Adrenal gland (tissue), 19 donors: ENCODE measurements at places on chromosomes 1 and 21.

DNA sequence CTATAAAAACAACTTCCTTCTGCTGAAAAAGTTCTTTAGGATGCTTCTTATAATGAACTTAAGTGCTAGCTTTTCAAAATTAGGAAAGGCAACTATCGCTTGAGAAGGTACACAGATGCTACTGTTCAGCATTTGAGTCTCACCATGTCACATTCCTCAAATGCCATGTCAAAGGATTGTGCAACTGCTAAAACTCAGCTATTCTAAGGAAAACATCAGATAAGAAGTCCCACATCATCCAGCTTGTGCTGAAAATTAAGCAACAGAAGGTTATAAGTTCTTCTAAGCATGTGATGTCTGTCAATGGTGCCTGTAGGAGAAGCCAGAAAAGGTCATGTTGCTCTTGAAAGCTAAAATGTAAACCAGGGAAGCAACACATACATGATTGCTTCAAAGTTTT is 36.5 kb downstream of the MCOLN2 start:
- DNase-seq, result peak; percentile 40

GRCh38 chr21:35127851-35128250 is 78.7 kb upstream of the RUNX1 start:
- no peak for DNase-seq

GRCh38 chr1:20125100-20125499 is 5.8 kb upstream of the PLA2G2D start:
- DNase-seq, result no peak

DNA sequence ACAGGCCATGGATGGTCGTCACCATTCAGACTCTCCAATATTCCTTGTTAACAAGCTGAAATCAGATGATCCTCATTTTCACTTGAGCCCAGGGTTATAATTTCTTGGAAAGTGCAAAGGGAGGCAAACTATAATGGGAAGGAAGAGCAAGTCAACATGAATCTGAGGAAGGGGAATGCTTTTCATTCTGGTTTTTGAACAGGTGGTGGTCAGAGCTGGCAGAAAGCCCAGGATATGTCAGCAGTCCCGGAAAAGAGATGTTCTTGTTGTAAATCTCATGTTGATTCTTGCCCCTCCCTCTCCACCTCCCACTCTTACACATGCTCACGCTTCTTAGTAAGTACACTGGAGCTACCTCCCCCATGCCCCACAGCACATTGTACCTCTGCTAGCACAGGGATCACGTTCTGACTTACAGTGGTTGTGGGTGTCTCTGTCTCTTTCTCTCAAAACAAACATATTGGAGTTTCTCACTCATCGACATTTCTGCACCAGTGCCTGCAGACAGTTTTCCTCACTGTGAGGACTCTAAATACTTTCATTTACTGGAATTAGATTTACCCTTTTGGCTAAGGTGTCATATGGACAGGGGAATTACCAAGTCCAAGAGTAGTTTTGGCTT is 77.6 kb downstream of the XCL2 start:
- DNase-seq, result peak; percentile 24

DNA sequence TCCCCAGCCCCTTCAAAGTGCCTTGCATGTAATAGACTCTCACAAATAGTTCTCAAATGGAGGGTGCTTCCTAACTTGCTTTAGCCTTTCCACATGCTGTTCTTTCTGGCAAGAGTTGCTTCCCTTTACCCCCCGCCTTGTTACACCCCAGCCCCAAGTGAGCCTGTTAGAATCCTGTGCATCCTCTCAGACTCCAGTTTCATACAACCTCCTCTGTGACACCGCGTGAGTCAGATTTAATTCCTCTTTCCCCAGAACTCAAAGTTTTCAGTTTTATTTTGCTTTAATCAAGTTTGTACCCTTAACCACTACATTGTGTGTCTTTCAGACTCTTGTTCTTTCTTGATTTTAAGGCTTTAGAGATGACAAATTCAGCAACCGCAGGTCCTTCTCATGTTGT is 234.5 kb upstream of the HOOK1 start:
- DNase-seq, result no peak

- no peak for DNase-seq
These were observed 116.2 kb downstream of the RIPK4 start for GRCh38 chr21:41650526-41651145.

GRCh38 chr1:239233626-239234025 is 152.7 kb upstream of the CHRM3 start:
- DNase-seq, result no peak

DNA sequence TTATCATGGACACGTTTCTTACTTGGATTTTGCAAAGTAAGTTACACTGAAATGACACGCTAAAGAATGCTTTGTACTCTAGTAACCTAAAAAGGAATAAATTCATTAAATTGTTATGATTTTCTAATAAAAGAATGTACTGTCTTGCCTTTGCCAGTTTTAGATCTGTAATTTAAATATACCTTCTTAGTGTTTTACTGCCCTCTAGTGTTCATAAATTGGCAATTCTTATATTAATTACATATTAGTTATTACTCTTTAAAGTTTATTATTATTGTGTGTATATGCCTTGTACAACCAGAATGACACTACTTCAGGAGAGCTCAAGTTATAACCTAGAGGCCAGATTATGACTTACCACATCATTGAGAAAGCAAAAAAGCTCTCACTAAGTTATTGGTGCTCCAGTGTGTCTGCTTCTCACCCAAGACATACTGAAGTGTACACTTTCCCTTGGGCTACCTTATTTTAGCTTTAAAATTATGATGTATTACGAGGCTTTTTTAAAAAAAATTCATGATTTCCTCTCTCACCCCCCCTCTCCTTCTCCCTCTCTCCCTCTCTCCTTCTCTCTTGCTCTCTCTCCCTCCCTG is 169.9 kb downstream of the HS2ST1 start:
- no peak for DNase-seq

GRCh38 chr1:95496773-95497172 is 262.8 kb downstream of the RWDD3 start:
- DNase-seq, result no peak

DNA sequence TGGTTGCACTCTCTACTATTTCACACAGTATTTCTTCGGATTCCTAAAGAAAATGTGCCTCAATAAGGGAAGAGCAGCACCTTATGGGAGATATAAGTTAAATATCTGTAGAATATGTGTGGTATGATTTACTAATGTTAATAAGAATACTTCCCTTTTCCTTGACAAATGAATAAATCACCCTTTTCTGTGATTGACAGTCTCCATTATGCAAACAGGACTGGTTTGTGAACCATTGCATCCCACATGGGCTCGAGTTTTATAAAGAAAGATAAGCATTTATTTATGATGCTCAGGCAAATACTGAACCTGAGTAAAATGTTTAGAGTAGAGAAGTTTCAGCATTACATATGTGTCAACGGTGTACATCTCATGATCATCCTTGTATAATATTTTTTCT is 587.7 kb upstream of the BRINP3 start:
- no peak for DNase-seq

DNA sequence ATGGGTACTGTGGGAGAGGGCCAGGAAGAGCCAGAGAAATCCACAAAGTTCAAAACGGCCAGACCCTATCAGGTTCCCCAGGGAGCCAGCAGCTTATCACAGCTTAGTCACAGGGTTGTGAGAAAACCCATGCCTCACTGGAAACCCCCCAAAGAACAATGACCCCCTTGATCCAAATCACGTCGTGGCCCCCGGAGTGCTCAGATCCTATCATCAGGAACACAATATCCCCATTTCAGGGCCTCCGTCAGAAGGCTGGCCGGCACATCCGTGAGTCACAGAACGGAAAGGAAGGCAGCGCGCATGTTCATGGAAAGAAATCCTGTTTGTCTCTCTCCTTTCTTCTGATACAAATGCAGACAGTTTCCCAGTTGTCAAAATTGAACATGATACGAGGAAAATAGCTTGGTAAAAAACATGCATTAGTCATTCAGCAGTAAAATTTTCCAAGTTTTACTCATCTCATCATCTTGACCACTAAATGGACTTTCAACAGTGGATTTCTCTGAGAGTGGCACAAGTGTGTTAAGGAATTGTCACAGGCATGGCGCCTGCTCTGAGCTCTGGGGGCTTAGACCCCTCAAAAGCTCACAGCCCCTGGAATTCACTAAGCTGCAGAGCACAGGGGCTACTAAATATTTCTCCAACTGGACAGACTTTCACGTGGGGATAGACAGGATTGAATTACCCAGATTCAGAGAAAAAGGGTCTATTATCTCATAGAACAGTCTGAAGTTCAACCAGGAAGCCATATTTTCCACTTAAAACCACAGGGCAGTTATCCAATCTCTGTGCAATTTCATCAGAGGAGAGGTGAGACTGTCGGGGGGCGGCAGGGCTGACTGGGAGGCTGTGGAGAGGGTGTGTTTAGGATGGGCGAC is 124.8 kb downstream of the RIPK4 start:
- no peak for DNase-seq

DNA sequence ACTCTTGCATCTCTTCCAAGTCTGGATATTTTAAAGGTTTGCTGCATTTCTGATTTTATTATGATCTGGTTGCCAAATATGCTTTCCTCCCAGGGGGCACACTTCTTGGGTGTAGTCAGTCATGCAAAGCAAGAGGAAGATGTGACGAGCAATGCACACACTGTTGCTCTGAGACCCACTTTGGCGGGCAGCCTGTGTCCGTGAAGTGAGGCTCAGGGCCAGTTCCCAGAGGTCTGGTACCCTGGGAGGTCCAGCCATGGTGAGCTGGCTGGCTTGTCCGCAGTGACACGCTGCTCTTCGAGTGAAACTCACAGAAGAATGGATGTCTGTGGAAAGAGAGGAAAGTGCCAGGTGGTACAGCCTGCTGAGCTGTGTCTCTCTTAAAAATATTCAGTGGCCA is 52.8 kb upstream of the EDN2 start:
- no peak for DNase-seq

DNA sequence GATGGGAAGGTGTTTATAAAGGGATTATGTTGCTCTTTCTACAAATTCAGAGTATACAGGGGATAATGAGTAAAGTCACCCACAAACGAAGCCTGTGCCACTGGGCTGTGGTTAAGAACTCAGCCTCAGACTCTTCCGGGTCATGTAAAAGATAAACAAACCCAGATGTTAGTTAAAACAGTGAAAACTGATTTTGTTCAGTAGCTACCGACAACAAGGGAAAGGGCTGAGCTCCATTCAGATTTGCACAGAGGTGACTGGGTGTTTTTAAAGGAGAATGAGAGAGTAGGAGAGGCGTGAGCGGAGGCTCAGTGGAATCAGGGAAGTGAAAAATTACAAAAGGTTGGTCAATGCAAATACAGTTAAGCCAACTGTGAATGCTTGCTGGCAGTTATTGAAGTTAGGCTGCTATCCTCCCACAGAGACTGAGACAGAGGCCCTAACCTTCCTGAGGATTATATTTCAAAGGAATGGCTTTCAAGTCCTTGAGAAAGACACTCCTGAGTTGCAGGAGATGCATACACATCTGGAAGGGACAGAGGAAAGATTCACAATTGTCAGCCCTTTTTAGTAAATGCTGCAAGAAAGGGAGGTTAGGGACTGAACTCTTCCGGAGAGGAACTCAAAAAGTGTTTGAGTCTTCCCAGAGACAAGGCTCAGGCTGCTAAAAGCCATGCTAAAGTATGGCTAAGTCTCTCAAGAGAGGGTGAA is 29.9 kb upstream of the SAMD13 start:
- no peak for DNase-seq

DNA sequence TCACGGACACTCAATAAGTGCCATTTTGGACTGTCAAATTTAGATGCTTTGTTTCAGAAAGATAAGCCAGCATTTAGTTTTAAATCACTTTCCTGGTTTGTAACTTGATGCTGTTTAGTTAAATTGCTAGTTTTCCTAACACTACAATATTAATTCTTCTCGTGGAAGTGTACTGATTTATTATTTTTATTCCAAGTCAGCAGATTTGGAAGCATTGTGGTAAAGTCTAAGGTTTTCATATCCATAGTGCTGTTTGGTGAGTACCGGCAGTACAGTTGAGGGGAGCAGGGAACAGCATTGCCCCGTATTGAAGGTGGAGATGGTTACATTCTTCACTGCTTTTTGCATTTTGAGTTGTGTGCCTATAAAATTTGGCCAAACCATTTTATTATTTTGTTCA is 36.3 kb downstream of the S100B start:
- no peak for DNase-seq

- no peak for DNase-seq
These were observed 12.5 kb downstream of the TRAF3IP3 start for GRCh38 chr1:209768354-209768774.

DNA sequence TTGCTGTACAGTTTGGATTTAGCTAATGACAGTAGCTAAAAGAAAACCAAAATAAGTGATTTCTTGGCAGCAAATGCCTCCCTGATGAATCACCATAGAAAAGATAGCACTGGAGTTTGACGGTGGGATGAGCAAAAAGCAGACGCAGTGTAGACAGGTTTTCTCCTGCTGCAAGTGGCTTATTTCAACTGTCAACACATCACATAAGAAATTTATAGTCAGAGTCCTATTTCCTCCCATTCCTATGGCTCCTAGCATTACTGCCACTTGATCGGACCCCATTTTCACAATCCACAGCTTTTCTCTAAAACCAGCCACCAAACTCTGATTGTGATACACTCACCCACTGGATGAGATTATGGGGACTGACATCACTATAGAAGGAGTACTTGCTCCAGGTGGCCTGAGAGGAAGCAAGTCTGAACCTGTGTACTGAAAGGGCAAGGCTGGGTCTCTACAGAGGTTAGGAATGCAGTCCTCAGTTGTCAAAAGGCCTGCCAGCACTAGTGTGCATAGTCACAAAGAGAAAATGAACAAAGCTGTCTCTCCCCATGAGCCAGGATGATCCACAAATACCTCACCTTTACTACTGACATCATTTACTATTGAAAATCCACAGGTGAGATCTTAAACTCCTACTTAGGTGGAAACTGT is 359.8 kb downstream of the LTN1 start:
- no peak for DNase-seq

- no peak for DNase-seq
These were observed 368.9 kb downstream of the SEC16B start for GRCh38 chr1:177600936-177601335.

DNA sequence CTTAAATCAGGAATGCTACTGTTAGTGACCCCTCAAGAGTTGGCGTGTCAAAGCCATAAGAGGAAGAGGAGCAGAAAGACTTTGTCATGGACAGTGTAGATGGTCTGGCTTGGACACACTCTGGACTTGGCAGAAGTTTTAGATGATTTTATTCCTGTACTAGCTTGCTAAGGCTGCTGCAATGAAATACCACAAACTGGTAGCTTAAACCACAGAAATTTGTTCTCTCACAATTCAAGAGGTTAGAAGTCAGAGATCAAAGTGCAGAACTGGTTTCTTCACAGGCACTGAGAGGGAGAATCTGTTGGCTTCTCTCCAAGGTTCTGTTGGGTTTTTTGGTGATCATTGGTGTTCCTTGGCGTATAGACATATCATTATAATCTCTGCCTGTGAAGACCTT is 869.8 kb upstream of the B3GALT2 start:
- no peak for DNase-seq
